ENCODE measurements at places on chromosomes 3 and 15.

DNA sequence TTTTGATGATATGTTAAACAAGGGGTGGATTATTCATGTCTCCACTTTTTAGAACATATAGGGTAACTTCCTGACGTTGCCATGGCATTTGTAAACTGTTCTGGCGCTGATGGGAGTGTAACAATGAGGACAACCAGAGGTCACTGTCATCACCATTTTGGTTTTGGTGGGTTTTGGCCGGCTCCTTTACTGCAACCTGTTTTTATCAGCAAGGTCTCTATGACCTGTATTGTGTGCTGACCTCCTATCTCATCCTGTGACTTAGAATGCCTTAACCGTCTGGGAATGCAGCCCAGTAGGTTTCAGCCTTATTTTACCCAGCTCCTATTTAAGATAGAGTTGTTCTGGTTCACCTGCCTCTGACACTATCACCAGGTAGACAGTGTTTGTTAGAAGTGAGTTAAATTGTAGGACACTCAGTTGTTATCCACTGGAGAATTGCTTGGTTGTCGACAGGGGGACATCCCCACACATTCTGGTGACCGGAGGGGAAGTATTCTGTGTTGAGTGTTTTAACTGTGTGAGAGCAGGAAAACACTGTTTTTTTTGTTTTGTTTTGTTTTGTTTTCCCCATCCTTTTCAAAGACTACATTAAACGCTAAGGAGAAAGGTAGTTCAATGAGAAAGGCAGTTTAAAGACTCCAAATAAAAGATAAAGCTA, 36.9 kb upstream of the SKIL start:
- DNase-seq: no peak

- peak; percentile 47 for DNase-seq
Observed at GRCh38 chr3:43378066-43378935, 92.0 kb downstream of the SNRK start.

DNA sequence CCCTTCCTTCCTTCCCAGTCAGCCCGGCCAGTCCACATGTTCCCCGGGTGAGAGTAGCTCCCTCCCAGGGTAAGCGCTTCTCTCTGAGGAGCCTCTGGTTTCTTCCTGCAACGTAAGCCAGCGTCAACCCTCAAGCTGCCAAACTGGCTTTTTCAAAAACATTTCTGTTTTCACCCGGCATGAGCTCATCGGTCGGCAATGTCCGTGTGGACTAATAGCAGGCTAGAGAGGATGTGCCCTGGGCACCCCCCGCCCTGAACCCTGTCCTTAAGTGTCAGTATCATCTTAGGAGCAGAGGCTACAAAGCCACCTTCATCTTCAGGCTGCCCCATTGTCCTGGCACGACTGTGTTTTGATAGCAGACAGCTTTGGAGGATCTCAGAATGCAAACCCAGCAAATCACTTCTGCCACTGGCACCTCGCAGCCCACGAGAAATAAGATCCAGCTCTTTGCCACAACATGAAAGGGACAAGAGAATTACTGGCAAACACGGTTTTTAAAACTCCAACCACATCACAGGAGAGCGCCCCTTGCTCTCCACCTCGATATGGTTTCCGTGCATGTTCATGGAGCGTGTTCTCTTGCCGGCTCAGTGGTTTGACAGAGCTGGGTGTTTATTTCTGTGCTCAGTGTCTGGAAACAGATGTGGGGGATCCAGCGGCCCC, 9.9 kb downstream of the ALDH1A3 start:
- peak; percentile 91 for DNase-seq

DNA sequence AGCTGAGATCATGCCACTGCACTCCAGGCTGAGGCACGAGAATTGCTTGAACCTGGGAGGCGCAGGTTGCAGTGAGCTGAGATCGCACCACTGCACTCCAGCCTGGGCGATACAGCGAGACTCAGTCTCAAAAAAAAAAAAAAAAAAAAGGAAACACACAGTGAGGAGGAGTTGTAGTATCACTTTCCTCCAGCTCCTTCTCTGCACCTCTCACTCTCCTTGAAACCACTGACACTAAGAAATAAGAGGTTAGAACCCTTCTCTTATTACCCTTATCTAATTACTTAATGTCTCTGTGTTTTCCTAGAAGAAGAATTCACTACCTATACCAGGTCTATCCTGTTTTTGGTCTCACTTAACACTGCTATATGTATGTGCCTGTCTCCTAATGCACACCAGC, 31.7 kb downstream of the RAB27A start:
- DNase-seq: no peak

GRCh38 chr3:39980058-39980457, 170.6 kb downstream of the MYRIP start:
- DNase-seq: no peak

- peak; percentile 24 for DNase-seq
Observed at GRCh38 chr3:170037463-170038433, at the start of gene GPR160. TSS of gene GPR160 (plus strand) at chr3:170037995. CDS start at chr3:170083973, 45,978 bp downstream.

GRCh38 chr3:149765762-149766334, 13.6 kb upstream of the COMMD2 start:
- DNase-seq: peak; percentile 58

GRCh38 chr15:80396096-80396495, 8.1 kb upstream of the ARNT2 start:
- DNase-seq: no peak

Data from EH (cell line).